ENCODE measurements at places on chromosomes 6 and 20. TPM values are rescaled to one million over a fixed set of nuclear protein-coding genes. Genes with fewer than 3 reads are reported as not detected.

DNA sequence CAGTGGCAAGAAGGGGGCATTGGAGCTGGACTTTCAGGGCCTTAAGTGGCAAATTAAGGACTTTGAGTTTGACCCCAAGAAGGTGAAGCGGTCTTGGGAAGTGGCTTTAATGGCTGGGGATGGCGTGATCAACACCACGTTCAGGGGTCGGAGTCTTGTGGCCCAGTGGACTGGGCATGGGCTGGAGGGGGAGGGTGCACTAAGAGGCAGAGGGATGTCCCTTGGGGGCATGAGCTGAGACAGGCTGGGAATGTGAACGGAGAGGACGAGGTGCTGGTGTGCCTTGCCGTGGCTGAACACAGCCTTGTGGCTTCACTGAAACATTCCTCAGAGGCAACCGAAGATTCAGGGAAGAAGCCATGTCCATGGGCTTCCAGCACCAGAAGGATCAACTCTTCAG, 227.0 kb downstream of the SYNDIG1 start:
- no peak overlapping the region for H3K4me3 ChIP-seq
- peaks cover 22% of the 10 kb centered on the region for H3K4me1 ChIP-seq
- H3K36me3 ChIP-seq = no peaks in the 10 kb centered on the region
- no peak overlapping the region for H3K27ac ChIP-seq

DNA sequence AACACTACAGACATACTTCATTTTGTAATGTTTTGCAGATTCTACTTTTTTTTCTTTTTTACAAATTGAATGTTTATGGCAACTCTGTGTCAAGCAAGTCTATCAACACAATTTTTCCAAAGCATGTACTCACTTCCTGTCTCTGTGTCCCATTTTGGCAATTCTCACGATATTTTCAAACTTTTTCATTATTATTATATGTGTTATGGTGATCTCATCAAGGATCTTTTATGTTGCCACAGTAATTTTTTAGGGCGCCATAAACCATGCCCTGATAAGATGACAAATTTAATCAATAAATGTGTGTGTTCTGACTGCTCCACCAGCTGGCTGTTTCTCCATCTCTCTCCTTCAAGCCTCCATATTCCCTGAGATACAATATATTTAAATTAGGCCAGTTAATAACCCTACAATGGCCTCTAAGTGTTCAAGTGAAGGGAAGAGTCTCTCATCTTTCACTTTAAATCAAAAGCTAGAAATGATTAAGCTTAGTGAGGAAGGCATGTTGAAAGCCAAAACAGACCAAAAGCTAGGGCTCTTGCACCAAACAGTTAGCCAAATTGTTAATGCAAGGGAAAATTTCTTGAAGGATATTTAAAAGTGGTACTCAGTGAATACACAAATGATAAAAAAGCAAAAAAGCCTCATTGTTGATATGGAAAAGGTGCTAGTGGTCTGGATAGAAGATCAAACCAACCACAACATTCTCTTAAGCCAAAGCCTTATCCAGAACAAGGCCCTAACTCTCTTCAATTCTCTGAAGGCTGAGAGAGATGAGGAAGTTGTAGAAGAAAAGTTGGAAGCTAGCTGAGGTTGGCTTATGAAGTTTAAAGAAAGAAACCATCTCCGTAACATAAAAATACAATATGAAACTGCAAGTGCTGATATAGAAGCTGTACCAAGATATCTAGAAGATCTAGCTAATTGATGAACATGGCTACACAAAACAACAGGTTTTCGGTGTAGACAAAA, 194.4 kb upstream of the TAB2 start:
- no peak for DNase-seq
- no peaks in the 10 kb centered on the region for H3K4me1 ChIP-seq
- no peaks in the 10 kb centered on the region for H3K36me3 ChIP-seq
- no peaks in the 10 kb centered on the region for H3K27me3 ChIP-seq
- no peak overlapping the region for H3K4me3 ChIP-seq

DNA sequence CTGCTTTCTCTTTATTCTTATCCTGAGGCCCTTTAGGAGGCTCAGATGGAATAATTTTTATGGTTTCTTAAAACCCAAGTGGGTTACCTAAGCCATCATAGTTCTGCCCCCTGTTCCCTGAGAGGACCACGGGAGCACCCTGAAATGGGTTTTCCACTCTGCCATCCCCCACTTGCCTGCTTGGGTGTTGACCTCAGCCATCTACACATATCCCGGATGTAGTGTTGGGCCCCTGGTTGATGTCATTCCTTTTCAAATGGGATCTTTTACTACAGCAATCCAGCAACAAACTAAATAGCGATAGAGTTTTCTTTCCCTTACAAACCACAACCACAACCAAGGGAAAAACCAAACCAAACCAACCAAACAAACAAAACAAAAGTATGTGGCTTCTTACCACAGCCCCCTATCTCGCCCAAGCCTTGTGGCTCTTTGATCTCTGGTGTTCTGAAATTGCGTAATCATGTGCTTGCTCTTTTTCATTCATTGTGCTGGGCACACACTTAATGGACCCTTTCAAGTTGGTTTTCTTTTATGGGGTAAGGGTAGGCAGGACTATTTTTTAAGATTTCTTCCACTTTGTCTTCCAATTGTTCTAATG, 154.9 kb downstream of the ESR1 start:
- no peak overlapping the region for H3K27ac ChIP-seq
- H3K4me1 ChIP-seq = no peaks in the 10 kb centered on the region
- no peak overlapping the region for H3K4me3 ChIP-seq
- no peaks in the 10 kb centered on the region for H3K27me3 ChIP-seq

DNA sequence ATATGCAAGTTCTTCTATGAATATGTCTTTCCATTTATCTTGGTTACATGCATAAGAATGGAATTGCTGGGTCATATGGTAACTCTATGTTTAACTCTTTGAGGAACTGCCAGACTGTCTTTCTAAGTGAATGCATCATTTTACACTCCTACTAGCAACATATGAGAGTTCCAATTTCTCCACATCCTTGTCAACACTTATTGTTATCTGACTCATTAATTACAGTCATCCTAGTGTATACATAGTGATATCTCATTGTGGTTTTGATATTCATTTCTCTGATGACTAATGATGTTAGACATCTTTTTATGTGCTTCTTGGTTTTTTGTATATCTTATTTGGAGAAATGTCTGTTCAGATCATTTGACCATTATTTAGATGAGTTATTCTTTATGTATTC, 96.7 kb upstream of the LAMP5 start:
- H3K4me1 ChIP-seq = no peaks in the 10 kb centered on the region
- no peak overlapping the region for H3K27ac ChIP-seq
- no peak overlapping the region for H3K4me3 ChIP-seq
- H3K36me3 ChIP-seq = no peaks in the 10 kb centered on the region

GRCh38 chr20:9490161-9490560, 24.2 kb upstream of the LAMP5 start:
- peaks cover 27% of the 10 kb centered on the region for H3K4me1 ChIP-seq
- H3K27me3 ChIP-seq = no peaks in the 10 kb centered on the region
- DNase-seq = no peak

TGM3 gene
- not detected for total RNA-seq

ID1 gene
- 944 TPM for total RNA-seq

GSTA3 gene
- total RNA-seq = not detected

HLA-DOB gene
- 0.54 TPM for total RNA-seq

PDRG1 gene
- 3.0 TPM for total RNA-seq

Data from thoracic aorta (tissue), 2 donors.